ENCODE measurements at places on chromosomes 6 and 20. TPM values are rescaled to one million over a fixed set of nuclear protein-coding genes. Genes with fewer than 3 reads are reported as not detected.

TCF21 gene
- total RNA-seq: not detected

F13A1 gene
- under 0.01 TPM for total RNA-seq

RUNX2 gene
- 35.4 TPM for total RNA-seq

MMP24OS gene
- total RNA-seq: 22.1 TPM

SLC22A7 gene
- total RNA-seq: not detected

LHFPL5 gene
- not detected for total RNA-seq

GUCA1A gene
- not detected for total RNA-seq

DNA sequence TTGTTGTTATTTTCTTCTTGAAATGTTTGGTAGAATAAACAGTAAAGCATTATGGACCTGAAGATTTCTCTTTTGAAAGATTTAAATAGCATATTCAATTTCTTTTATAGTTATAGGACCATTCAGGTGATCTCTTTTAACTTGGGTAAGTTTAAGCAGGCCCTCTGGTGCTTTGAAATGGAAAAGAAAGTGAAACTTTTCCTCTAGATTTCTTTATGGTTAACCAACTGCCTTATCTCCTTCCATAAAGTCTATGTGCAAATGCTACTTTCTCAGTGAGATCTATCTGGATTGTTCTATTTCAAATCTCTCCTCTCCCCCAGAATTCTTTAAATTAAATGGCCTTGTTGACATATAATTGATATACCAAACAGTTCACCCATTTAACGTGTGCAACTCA, 54.0 kb downstream of the PHACTR2 start:
- peaks cover 2% of the 10 kb centered on the region for H3K4me1 ChIP-seq
- no peak overlapping the region for H3K27ac ChIP-seq

- peaks cover 51% of the 10 kb centered on the region for H3K27me3 ChIP-seq
- H3K36me3 ChIP-seq: no peaks in the 10 kb centered on the region
- no peak overlapping the region for H3K4me3 ChIP-seq
- no peak for DNase-seq
- H3K4me1 ChIP-seq: no peaks in the 10 kb centered on the region
- H3K27ac ChIP-seq: no peak overlapping the region
These were observed 1.5 kb downstream of the TRIM31 start for GRCh38 chr6:30111266-30111856.

DNA sequence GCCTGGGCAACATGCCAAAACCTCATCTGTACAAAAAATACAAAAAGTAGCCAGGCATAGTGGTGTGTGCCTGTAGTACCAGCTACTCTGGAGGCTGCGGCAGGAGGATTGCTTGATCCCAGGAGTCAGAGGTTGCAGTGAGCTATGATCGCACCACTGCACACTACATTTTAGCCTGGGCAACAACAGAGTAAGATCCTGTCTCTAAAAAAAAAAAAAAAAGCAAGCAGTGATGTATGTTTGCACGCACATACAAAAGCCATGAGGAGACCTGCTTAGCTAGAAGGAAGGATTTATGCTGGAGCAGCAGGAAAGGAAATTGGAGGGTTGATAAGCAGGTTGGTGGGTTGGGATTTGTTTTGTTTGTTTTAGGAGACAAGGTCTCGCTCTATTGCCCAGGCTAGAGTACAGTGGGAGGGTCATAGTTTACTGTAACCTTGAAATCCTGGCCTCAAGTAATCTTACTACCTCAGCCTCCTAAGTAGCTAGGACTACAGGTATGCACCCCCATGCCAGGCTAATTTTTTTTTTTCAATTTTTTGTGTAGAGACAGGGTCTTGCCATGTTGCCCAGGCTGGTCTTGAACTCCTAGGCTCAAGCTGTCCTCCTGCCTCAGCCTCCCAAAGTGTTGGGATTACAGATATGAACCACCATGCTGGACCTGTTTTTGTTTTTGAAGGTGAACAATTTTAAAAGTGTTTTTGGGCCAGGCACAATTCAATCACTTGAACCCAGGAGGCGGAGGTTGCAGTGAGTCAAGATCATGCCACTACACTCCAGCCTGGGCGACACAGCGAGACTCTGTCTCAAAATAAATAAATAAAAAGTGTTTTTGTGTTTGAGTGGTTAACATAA, 4.0 kb downstream of the ZSWIM3 start:
- H3K4me3 ChIP-seq: no peak overlapping the region
- no peak overlapping the region for H3K27ac ChIP-seq
- H3K27me3 ChIP-seq: no peaks in the 10 kb centered on the region
- no peak for DNase-seq
- peaks cover 20% of the 10 kb centered on the region for H3K4me1 ChIP-seq

GRCh38 chr6:46059608-46060007, 43.9 kb upstream of the CLIC5 start:
- peaks cover 2% of the 10 kb centered on the region for H3K27me3 ChIP-seq
- H3K4me3 ChIP-seq: no peak overlapping the region
- H3K27ac ChIP-seq: no peak overlapping the region
- no peaks in the 10 kb centered on the region for H3K4me1 ChIP-seq
- DNase-seq: no peak
- H3K36me3 ChIP-seq: no peaks in the 10 kb centered on the region

DNA sequence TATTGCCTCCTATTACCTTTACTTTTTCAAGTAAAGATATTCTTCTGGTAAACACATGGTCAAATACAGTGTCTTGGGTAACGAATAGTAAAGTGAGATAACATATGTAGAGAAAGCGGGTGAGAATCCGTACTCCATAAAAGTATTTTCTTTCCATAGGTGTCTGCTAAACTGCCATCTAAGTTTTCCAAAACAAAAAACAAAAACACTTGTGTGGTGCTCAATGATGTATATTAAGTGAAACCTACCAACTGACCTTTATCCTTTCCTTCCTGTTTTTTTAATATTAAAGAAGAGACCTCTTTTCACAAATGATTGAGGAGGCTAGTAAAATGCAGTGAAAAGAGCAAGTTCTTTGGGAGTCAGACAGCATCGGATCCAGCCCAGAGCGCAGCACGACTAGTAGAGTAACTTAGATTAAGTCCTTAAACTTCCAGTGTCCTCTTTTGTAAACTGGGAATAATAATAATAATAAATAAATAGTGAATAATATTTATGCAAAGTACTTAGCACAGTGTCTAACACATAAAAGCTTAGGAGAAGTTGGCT, 437 bp upstream of the CDKAL1 start:
- no peaks in the 10 kb centered on the region for H3K36me3 ChIP-seq
- no peaks in the 10 kb centered on the region for H3K27me3 ChIP-seq
- no peak for DNase-seq
- peak overlapping the region; percentile 80 for H3K4me3 ChIP-seq
- H3K4me1 ChIP-seq: peaks cover 8% of the 10 kb centered on the region

- peaks cover 3% of the 10 kb centered on the region for H3K36me3 ChIP-seq
- H3K27me3 ChIP-seq: no peaks in the 10 kb centered on the region
- peaks cover 22% of the 10 kb centered on the region for H3K4me1 ChIP-seq
- no peak overlapping the region for H3K4me3 ChIP-seq
These were observed 63.4 kb downstream of the RPP40 start for GRCh38 chr6:4940416-4940815.

GRCh38 chr20:45985573-45985972, 13.6 kb upstream of the ZNF335 start:
- no peak overlapping the region for H3K27ac ChIP-seq
- H3K36me3 ChIP-seq: no peaks in the 10 kb centered on the region
- no peaks in the 10 kb centered on the region for H3K27me3 ChIP-seq
- no peak for DNase-seq
- H3K4me1 ChIP-seq: no peaks in the 10 kb centered on the region

GRCh38 chr20:53502820-53503219, 90.8 kb downstream of the ZNF217 start:
- H3K27ac ChIP-seq: no peak overlapping the region
- no peak overlapping the region for H3K4me3 ChIP-seq
- no peaks in the 10 kb centered on the region for H3K27me3 ChIP-seq
- DNase-seq: no peak
- H3K4me1 ChIP-seq: no peaks in the 10 kb centered on the region

DNA sequence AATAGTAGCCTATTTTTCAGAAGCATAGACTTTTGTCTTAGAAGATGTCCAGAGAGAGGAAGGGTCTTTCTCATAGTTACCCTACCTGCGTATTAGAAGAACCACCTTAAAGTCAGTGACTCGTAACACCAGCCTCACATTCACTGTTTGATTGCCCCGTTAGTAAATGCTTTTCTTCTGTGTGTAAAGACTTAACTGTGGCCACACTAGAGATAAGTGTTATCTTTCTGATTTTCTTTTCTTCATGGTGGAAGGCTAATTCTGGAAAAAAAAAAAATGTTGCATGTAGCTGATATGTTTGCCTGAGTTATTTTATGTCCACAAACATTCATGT, 83.9 kb downstream of the SAMD3 start:
- no peak overlapping the region for H3K4me3 ChIP-seq
- no peaks in the 10 kb centered on the region for H3K27me3 ChIP-seq

DNA sequence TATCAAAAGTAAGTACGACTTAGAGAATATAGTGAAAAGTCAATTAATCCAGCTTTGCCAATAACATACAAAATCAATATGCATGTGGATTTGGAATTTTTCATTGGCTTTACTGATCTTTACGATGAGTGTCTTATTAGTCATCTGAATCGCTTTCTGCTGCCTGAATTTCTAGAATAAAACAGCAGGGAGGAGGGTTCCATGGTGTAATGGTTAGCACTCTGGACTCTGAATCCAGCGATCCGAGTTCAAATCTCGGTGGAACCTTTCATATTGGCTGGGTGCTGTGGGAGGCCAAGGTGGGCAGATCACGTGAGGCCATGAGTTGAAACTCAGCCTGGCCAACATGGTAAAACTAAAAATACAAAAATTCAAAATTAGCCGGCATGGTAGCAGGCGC, 448.8 kb downstream of the RNF144B start:
- no peak overlapping the region for H3K4me3 ChIP-seq
- no peak overlapping the region for H3K27ac ChIP-seq
- no peak for DNase-seq
- no peaks in the 10 kb centered on the region for H3K36me3 ChIP-seq
- H3K27me3 ChIP-seq: no peaks in the 10 kb centered on the region

DNA sequence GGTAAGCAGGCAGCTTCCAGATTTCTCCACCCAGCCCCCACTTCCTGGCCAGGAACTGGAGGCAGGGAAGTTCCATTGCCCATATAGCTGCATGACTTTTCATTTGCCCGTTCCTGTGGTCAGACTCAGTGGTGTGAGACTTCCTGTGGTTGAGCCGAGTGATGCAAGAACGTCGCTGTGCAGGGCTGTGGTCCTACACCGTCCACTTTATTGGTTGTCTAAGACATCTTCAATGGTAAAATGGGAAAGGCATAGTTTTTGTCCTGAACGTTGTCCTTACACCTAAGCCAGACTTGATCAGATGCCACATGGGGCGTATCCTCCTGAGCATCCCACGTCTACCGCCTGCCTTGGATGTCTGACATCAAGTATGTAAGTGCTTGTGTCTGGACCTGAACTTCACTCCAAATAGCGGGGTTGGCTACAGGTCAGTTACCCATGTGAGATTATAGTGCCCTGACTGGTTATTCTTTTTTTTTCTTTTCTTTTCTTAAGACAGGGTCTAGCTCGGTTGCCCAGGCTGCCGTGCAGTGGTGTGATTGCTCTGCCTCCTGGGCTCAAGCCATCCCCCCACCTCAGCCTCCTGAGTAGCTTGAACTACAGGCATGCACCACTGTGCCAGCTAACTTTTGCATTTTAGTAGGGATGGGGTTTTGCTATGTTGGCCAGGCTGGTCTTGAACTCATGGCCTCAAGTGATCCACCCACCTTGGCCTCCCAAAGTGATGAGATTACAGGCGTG, 25.9 kb upstream of the GTSF1L start:
- H3K4me3 ChIP-seq: peak overlapping the region; percentile 47
- no peaks in the 10 kb centered on the region for H3K36me3 ChIP-seq
- no peaks in the 10 kb centered on the region for H3K27me3 ChIP-seq
- H3K4me1 ChIP-seq: peaks cover 33% of the 10 kb centered on the region
- H3K27ac ChIP-seq: peak overlapping the region; percentile 71

GRCh38 chr6:159473475-159474263, 219.4 kb downstream of the SOD2 start:
- H3K36me3 ChIP-seq: no peaks in the 10 kb centered on the region
- DNase-seq: no peak
- H3K4me3 ChIP-seq: no peak overlapping the region
- no peak overlapping the region for H3K27ac ChIP-seq
- H3K4me1 ChIP-seq: no peaks in the 10 kb centered on the region
- no peaks in the 10 kb centered on the region for H3K27me3 ChIP-seq

DNA sequence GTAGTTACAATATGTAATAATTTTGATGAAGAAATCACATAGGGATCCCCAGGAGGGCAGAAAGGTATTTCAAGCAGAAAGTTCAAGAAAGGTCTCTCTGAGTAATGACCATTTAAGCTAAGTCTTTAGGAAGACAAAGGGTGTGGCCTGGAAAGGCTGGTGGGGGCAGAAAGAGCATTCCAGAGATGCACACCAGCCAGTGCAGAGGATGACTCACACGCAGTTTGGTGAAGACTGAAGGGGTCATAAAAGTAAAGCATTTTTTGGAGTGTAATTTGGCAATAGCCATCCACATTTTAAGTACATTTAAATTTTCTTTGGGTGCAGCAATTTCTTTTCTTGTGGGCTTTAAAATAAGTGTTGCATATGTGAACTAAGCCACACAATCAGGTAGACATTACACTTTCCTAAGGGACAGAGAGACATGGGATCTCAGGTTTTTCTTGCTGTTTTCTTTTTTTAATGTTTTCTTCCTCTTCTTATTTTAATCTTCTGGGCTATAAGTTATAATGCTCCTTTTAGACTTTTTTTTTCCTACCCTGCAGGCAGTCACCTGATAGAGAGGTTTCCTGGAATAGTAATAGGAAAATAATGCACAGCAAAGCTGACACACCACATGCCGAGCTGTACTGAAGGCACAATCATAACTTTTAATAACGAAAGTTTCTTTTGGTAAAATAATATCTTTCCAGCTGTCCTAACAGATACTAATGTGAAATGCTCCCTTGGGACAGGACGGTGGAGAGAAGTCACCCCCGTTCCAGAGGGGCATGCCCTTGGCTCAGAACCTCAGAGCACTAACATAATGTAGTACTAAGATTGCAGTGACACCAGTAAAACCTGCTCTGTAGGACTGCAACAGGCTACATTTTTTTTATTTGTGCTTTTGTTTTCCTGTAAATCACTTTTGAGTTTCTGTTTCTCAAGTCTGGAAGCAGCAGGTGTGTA, 49.6 kb upstream of the PTPRK start:
- peak; percentile 89 for DNase-seq
- no peaks in the 10 kb centered on the region for H3K27me3 ChIP-seq
- peak overlapping the region; percentile 42 for H3K4me3 ChIP-seq
- no peaks in the 10 kb centered on the region for H3K36me3 ChIP-seq

DNA sequence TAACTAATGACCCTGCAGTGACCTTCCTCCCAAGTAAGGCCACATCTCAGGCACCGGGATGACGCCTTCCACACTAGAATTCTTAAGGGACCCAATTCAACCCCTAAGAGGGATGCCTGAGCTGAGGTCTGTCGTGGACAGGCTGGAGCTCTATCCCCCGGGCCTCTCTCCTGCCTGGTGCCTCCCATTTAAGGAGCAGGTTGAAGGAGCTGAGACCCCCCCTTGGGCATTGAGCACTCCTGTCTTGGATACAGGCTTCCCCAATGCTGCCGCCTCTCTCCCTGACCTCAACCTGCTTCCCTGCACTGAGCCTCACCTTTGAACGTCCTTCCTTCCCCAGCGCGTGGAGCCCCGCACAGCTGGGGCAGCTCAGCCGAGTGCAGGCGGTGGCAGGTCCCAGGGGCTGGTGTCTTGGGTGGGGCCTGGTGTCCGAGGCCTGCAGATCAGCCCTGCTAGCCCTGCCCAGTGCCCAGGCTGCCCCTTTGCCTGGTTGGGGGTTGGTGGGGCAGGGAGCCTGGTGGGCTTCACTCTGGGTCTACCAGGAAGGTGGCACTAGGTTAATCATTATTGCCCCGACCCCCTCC, 19.9 kb upstream of the BHLHE23 start:
- no peak overlapping the region for H3K4me3 ChIP-seq
- H3K4me1 ChIP-seq: no peaks in the 10 kb centered on the region
- no peak overlapping the region for H3K27ac ChIP-seq
- H3K27me3 ChIP-seq: peaks cover 72% of the 10 kb centered on the region

GRCh38 chr6:39642270-39642669, 82.9 kb downstream of the KIF6 start:
- no peak overlapping the region for H3K27ac ChIP-seq
- no peaks in the 10 kb centered on the region for H3K27me3 ChIP-seq
- H3K4me3 ChIP-seq: no peak overlapping the region
- no peaks in the 10 kb centered on the region for H3K36me3 ChIP-seq
- H3K4me1 ChIP-seq: no peaks in the 10 kb centered on the region
